GM12892 (cell line): ENCODE measurements at places on chromosomes 11 and 22.

GRCh38 chr11:875769-876301, 33.2 kb downstream of the TSPAN4 start:
- no peak for DNase-seq

GRCh38 chr11:83361831-83362230, 75.7 kb upstream of the CCDC90B start:
- DNase-seq, result no peak

DNA sequence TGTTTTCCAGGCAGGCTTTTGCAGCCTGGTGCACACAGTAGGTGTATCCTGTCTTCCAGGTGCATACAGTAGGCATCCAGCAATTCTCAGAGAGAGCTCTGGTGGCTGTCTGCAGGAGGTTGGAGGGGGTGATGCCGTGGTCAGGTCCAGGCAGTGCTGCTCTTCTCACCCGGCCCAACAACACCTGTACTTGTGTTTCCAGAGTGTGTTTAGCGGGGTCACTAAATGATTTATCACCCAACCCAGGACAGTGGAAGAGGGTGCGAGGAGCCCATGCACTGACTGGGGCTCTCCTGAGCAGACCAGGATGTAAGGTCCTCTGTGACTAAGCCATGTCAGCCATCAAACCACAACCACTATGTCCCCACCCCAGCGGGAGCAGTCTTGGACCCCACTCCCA, 18.6 kb upstream of the FGF3 start:
- no peak for DNase-seq

DNA sequence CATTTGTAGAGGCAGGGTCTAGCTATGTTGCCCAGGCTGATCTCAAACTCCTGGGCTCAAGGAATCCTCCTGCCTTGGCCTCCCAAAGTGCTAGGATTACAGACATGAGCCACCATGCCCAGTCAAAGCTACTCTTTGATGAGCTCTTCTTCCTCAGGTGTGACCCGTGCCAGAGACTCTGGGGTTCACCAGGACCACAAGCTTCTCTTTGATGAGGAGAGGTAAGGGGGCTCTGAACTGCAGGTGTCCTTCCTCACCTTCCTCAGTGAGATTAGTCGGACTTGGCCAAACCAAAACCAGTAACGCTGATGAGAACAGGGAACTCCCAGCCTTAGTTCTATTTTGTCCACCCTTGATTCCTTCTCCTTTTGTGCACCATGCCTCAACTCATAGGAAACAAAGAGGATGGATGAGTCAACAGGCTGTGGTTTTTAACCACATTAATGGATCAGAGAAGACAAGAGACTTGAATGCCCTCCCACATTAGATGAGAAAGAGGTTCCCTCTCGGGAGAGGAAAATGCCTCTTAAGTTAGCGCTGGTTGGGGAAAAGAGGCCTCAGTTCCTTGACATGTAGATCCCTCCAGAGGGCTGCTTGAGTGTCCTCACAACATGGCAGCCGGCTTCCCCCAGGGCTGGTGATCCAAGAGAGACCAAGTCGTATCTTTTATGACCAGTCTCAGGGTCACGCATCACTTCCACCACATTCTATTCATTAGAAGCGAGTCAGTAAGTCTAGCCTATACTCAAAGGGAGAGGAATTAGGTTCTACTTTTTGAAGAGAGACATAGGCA, 25.7 kb upstream of the CTR9 start:
- DNase-seq, result no peak

DNA sequence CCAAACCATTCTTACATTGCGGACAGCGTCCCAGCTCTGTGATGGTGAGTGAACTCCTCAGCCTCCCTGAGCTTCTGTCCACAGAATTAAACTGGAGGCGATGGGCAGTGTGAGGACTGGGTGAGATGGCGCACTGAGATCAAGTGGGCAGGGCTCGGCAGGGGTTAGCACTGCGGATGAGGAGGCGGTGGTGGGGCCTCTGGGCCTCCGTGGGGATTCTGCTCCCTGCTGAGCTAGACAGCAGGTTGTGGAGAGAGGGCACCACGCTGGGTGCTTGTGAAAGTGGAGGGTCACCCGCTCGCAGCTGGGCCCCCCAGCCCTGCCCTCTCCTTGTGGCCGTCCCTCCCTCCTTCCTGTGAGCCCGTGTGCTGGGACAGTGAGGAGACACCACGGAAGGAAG, 25.6 kb upstream of the PARVG start:
- no peak for DNase-seq

- no peak for DNase-seq
These were observed 71.8 kb upstream of the TP53I11 start for GRCh38 chr11:45022294-45023064.

- no peak for DNase-seq
These were observed 26.2 kb downstream of the PRR14L start for GRCh38 chr22:31723723-31724122.
